SK-N-SH (cell line): ENCODE measurements at places on chromosomes 7 and 10.

DNA sequence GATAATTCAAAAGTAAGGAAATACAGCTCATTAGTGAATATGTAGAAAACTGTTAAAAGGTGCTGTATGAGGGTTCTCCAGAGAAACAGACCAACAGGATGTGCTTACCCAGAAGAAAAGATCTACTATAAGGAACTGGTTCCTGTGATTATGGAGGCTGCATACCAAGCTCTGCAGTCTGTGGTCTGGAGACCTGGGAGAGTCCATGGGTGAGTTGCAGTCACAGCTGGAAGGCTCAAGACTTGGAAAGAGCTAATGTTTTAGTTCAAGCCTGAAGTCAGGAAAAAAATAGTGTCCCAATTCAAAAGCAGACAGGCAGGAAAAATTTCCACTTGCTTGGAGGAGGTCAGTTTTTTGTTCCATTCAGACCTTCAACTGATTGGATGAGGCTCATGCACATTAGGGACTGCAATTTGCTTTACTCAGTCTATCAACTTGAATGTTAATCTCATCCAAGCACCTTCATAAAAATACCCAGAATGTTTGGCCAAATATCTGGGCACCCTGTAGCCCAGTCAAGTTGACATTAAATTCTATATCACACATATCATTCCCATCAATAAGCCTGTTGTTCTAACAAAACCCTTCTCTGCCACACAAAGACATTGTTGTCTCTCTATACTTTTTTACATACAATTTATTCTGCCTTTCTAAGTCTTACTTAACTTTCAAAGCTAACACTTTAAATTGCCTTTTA is 197.9 kb upstream of the KLF6 start:
- no peak for DNase-seq
- H3K36me3 ChIP-seq, result no peaks in the 10 kb centered on the region
- no peak overlapping the region for H3K27ac ChIP-seq
- H3K27me3 ChIP-seq, result no peaks in the 10 kb centered on the region
- H3K4me3 ChIP-seq, result no peak overlapping the region

DNA sequence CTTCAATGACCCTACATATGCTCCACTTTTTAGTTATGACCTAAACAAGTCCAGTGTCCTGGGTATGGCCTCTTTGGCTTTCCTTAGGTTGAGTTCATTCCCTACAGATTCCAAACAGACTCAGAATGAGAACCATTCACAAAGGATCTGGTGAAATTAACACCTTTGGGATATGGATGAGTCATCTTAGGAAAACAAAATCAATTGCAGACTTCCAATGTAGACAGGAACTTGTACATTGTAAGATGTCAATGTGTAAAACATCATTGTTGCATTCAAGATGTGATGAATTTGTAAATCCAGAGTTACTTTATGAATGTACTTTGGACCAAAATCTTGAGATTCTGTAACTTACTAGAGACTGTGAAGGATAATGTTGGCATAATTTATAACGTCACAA is 43.4 kb upstream of the HECTD2 start:
- no peaks in the 10 kb centered on the region for H3K4me1 ChIP-seq
- H3K27me3 ChIP-seq, result no peaks in the 10 kb centered on the region
- H3K27ac ChIP-seq, result no peak overlapping the region
- DNase-seq, result no peak

DNA sequence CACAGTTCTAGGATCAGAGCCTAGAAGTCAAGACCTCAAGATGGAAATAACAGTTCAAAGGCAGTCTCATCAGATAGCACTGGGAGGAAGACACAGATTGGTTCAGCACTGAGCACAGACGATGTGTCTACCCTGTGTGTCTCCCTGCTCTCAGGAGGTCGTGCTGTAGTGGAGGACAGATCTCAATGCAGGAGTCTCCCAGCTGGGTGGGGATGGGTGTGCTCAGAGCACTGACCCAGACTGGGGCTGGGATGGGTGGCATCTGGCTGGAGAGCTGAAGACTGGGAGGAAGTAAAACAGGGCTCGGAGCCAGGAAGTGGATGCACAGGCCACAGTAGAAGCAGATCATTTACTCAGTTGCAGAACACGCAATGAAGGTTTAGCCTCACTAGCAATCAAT is 69.5 kb upstream of the GDF10 start:
- DNase-seq, result no peak
- no peaks in the 10 kb centered on the region for H3K4me1 ChIP-seq
- no peaks in the 10 kb centered on the region for H3K36me3 ChIP-seq
- no peak overlapping the region for H3K27ac ChIP-seq

GRCh38 chr7:77482015-77482414 is 55.1 kb upstream of the PTPN12 start:
- H3K27me3 ChIP-seq, result no peaks in the 10 kb centered on the region
- no peaks in the 10 kb centered on the region for H3K4me1 ChIP-seq
- no peak overlapping the region for H3K27ac ChIP-seq
- no peak for DNase-seq
- H3K4me3 ChIP-seq, result no peak overlapping the region

DNA sequence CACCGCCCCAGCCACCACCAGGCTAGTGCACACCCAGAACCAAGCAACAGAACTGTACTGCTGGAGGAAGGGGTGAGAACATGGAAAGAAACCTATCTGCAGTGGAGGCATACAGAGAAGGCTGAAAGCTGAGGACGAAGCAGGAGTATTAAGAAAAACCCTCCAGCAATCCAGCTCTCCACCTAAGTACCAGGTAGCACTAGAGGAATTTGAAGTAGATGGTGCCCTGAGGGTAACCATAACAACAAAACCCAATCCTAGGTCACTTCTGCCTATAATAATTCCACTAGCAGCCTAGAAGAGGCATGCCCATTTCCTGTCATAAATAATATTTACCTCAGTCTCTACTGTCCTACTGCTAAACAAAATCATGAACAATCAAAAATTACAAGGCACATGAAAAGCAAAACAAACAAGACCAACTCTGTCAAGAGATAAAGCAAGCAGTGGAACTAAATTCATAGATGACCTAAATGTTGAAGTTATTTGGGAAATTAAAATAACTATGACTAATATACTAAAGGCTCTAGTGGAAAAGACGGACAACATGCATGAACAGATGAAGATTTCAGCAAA is 51.1 kb downstream of the HYCC1 start:
- H3K4me1 ChIP-seq, result no peaks in the 10 kb centered on the region
- H3K27ac ChIP-seq, result no peak overlapping the region; the same call in 1 of the 2 replicates
- no peak overlapping the region for H3K4me3 ChIP-seq
- DNase-seq, result no peak
- H3K27me3 ChIP-seq, result no peaks in the 10 kb centered on the region
- H3K36me3 ChIP-seq, result no peaks in the 10 kb centered on the region

GRCh38 chr10:89301721-89302445 is at the start of gene IFIT2:
IFIT2 (plus strand) TSS chr10:89302046; CDS start chr10:89302124, 78 bp downstream.
- H3K4me3 ChIP-seq, result peak within 1 kb of the TSS; percentile 45
- no peaks in the 10 kb centered on the region for H3K36me3 ChIP-seq
- H3K27ac ChIP-seq, result peak within 1 kb of the TSS; percentile 87
- DNase-seq, result no peak

- H3K27ac ChIP-seq, result peak overlapping the region; percentile 33
- DNase-seq, result no peak
- H3K4me1 ChIP-seq, result no peaks in the 10 kb centered on the region; the same call in 1 of the 2 replicates
- H3K27me3 ChIP-seq, result no peaks in the 10 kb centered on the region
- H3K4me3 ChIP-seq, result no peak overlapping the region
- H3K36me3 ChIP-seq, result no peaks in the 10 kb centered on the region
Measured at GRCh38 chr10:92972066-92972870, 88.3 kb upstream of the CYP26C1 start.

DNA sequence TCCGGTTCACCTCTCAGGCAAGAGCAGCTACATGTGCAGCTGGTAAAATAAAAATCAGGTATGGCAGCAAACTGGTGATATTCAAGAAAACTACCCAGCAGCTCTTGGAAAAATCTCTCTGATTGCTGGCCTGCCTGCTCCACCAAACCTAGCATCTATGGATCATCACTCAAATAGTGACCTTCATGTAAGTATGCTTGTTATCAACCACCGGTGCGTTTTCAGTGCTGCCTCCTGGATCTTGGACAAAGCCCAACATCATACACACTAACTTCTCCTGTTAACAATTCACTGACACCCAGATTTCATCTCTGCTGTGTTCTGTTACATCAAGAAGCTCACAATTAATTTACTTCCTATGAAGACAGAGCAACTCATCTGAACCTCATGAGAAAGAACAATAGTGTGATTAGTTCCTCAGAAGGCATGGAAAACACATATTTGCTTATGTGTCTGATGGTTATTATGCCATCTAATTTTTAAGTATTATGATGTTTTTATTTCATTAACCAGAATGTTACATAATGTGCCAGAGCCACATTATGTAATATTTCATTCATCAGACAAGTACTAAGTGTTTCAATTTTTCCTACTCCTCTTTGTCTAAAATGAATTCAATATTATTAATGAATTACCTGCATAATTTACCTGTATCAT is 8.8 kb downstream of the CDK6 start:
- H3K4me1 ChIP-seq, result peaks cover 31% of the 10 kb centered on the region; the same call in 1 of the 2 replicates
- peak overlapping the region; percentile 10; the same call in 1 of the 2 replicates for H3K4me3 ChIP-seq

GRCh38 chr7:151794508-151795167 is 82.3 kb downstream of the PRKAG2 start:
- H3K36me3 ChIP-seq, result no peaks in the 10 kb centered on the region
- H3K27ac ChIP-seq, result no peak overlapping the region
- H3K4me1 ChIP-seq, result peaks cover 19% of the 10 kb centered on the region; the same call in 1 of the 2 replicates
- no peak overlapping the region for H3K4me3 ChIP-seq
- 0 out of 2 replicates have a peak, but pooled peaks cover 5% of the 10 kb centered on the region for H3K27me3 ChIP-seq

DNA sequence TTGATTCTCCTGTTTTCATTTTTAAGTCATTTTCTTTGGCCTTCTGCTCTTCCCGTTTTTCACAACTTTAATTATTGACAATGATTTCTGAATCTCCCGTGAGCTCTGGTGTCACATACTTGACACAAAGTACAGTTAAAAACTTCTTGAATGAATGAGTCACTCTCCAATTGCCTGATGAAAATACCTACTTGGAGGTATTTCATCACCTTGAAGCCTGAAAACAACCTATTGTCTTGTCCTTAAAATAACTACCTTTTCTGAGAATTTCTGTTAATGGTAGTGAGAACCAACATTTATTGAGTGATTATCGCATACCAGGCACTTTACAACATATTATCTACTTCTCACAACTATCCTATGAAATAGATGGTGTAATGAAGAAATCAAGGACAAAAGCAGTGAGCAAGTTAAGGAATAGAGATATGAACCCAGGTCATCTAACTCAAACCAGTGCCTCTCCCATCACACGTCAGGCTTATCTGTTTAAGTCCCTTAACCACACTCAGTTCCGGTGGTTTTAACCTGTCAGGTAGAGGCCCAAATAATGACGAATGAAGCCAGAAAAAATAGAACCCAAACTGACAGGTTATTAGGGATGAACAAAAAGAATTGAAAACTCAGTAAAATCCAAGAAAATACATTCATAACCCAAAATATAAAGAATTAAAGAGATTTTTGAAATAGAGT is 11.6 kb downstream of the BET1 start:
- no peaks in the 10 kb centered on the region for H3K4me1 ChIP-seq
- no peak for DNase-seq
- H3K36me3 ChIP-seq, result peaks cover 54% of the 10 kb centered on the region
- no peak overlapping the region for H3K4me3 ChIP-seq

GRCh38 chr10:48568546-48568945 is 36.3 kb downstream of the ARHGAP22 start:
- no peak overlapping the region for H3K27ac ChIP-seq
- DNase-seq, result no peak
- H3K27me3 ChIP-seq, result no peaks in the 10 kb centered on the region
- H3K4me3 ChIP-seq, result no peak overlapping the region
- peaks cover 13% of the 10 kb centered on the region for H3K36me3 ChIP-seq

DNA sequence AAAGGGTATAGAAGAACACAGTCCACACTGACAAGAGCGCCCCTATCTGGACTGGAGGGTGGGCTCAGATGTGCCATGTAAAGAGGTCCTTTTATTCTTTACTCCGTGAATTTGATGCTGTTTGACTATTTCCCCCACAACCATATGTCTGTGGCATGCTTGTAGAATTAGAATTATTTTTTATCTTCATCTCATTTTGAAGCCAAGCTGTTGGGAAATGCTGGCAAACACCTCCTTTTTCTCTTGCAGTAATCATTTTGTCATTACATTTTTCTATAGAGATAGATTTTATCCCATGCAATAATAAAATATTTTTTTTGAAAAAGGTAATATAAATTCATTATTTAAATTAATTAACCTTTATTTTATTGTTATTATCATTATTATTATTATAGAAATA is 926.6 kb upstream of the AUTS2 start:
- no peaks in the 10 kb centered on the region for H3K27me3 ChIP-seq
- no peak for DNase-seq
- no peaks in the 10 kb centered on the region for H3K36me3 ChIP-seq
- H3K4me1 ChIP-seq, result no peaks in the 10 kb centered on the region
- no peak overlapping the region for H3K27ac ChIP-seq

DNA sequence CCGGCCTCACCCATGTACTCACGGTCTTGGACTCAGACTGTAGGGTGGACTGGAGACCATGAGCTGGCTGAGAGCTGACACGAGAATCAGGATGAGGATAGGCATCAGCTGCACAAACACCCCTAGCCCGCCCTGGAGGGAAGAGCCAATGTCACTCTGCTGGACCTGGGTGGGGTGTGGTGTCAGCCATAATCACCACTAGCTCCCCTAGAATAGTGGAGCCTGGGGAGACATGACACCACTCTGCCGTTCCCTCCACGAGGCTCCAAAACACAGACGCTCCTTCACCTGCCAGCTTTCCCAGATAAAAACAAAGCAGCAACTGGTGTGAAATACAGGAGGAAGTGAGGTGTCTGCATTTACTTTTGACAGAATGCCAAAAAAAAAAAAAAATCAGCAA is 16.5 kb downstream of the DNAJB12 start:
- no peak overlapping the region for H3K4me3 ChIP-seq
- peaks cover 2% of the 10 kb centered on the region; the same call in 1 of the 2 replicates for H3K4me1 ChIP-seq
- peaks cover 29% of the 10 kb centered on the region for H3K36me3 ChIP-seq
- no peaks in the 10 kb centered on the region for H3K27me3 ChIP-seq

- peaks cover 32% of the 10 kb centered on the region for H3K4me1 ChIP-seq
- no peak for DNase-seq
- H3K36me3 ChIP-seq, result no peaks in the 10 kb centered on the region
- no peak overlapping the region for H3K4me3 ChIP-seq
Measured at GRCh38 chr7:24905996-24906770, 73.8 kb downstream of the OSBPL3 start.

- peaks cover 4% of the 10 kb centered on the region for H3K4me1 ChIP-seq
- no peak for DNase-seq
- H3K27me3 ChIP-seq, result no peaks in the 10 kb centered on the region
- H3K27ac ChIP-seq, result peak overlapping the region; percentile 4; the same call in 1 of the 2 replicates
- peaks cover 8% of the 10 kb centered on the region; the same call in 1 of the 2 replicates for H3K36me3 ChIP-seq
- no peak overlapping the region for H3K4me3 ChIP-seq
Measured at GRCh38 chr7:55026867-55027490, 8.2 kb downstream of the EGFR start.

GRCh38 chr7:159083698-159084068 is 61.0 kb downstream of the VIPR2 start:
- H3K4me1 ChIP-seq, result peaks cover 13% of the 10 kb centered on the region; the same call in 1 of the 2 replicates
- H3K4me3 ChIP-seq, result no peak overlapping the region
- no peaks in the 10 kb centered on the region for H3K36me3 ChIP-seq
- no peak overlapping the region for H3K27ac ChIP-seq
- DNase-seq, result no peak
